ENCODE measurements at places on chromosomes 5 and 9. TPM values are rescaled to one million over a fixed set of nuclear protein-coding genes. Genes with fewer than 3 reads are reported as not detected.

DNA sequence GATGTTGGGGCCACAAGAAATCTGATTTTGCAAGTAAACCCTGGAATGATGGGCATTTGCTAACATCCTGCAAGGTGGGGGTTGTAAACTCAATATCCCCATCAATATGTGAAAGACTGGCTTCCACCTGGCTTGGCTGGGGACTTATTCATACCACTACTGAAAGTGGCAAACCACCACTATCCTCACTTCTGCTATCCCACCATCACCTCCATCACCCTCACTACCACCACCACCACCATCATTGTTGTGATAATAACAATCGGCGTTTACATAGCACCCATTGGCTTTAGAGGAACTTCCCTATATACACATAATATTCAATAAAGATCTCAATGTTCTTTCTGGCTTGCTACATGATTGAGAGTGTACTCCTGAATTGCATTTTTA lies 224.7 kb upstream of the DAP start:
- DNase-seq, result no peak

GRCh38 chr9:31071606-31072286 lies 1312.7 kb upstream of the ACO1 start:
- no peak for DNase-seq

- DNase-seq, result peak; percentile 53
These were observed 47.7 kb upstream of the BOD1 start for GRCh38 chr5:173664154-173664526.

DNA sequence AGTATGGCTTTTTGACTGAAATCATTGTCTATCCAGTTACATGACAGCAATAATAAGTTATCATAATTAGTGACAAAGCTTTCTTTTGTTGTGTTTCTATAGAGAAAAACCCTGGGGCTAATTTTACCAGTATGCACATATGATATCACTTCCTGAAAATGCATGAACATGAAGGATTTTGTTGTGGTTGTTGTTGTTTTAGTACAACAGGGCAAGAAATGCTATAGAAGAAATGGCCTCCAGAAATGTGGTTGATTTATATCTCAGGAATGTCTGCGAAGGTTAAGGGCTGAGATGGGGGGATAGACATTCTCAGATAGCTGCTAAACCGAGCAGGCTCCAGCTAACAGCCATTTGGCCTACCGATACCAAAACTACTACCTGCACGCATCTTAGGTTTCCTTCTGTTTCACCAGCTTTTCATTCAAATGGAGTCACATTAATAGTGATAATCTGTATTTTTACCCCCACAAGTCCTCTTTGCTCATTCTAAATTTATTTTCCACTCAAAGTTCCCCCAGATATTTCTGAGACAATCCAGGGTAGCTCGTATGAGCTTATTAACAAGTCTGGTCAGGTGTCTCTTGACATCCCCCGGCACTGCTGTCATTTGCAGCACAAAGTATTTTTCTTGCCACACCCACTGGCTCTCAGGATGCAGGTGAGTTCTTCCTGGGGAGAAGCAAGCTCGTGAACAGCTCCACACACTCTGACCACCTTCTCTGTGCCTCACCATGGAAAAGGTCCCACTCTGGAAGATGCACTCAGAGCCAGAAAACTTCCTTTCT lies 232.4 kb upstream of the GAS1 start:
- DNase-seq, result no peak

DNA sequence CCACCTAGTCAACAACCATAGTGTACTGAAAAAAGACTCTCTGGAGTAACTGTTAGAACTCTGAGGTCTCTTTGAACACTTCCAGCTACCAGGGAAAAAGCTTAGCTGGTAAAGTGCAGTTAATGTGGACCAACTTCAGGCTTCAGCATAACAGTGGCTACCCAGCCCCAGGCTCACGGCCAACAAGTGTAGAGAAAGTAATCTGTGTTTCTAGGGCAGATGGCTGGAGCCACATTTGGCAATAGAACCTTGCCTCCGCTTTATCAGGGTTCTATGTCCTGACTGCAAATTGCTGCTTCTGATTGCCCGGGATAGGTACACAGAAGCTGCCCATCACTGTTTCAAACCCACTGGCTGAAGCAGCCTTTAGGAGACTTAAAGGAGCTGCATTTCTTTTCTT lies 76.0 kb upstream of the SIMC1 start:
- DNase-seq, result no peak

DNA sequence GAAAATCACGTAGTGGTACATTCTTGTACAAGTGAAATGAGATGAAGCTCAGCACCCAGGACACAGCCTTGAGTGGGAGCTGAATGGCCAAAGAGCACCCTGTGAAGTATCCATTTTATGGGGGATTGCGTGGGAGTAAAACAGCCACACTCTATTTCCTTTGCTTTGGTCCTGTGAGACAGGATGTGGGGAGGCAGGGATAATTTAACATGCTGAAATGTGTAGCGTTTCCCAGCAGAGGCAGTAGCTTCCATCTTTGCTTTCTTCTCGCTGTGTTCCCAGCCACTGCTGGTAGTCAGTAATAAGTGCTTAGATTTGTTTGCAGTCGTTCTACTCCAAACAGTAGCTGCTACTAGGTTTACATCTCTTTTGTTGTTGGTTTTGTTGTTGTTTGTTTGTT lies 4.4 kb downstream of the IL31RA start:
- no peak for DNase-seq

- no peak for DNase-seq
These were observed 3.7 kb downstream of the RECK start for GRCh38 chr9:36040271-36040925.

DNA sequence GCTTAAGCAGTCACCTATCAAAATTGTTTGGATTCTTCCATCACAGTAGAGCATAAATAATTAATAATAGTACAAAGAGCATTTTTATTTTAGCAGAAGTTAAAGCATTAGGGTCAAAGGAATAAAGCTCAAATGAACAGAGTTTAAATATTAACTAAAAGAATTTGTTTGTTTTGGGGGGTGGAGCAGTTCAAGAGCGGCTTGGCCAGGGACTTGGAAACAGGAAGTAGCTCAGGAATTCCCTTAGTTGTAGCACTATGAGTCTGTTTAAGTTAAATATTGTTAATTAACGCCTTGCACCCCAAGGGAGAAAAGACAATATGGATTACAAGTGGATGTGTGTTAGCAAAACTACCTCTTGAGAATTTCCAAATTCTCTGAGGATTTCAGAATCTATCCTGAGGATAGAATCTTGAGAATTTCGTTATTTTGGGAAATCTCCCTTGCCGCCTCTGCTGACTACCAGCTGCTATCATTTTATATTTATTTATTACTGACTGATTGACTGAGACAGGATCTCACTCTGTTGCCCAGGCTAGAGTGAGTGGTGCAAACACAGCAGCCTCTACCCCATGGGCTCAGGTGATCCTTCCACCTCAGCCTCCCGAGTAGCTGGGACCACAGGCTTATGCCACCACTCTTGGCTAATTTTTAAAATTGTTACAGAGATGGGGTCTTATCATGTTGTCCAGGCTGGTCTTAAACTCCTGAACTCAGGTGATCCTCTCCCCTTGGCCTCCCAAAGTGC lies 96.7 kb upstream of the CHD1 start:
- DNase-seq, result no peak

GRCh38 chr9:135468854-135469521 lies 10.6 kb upstream of the PPP1R26 start:
- DNase-seq, result no peak

- no peak for DNase-seq
These were observed 324.4 kb downstream of the BRINP1 start for GRCh38 chr9:119044806-119045205.

GRCh38 chr5:54703133-54703532 lies 185.6 kb downstream of the SNX18 start:
- DNase-seq, result no peak

DNA sequence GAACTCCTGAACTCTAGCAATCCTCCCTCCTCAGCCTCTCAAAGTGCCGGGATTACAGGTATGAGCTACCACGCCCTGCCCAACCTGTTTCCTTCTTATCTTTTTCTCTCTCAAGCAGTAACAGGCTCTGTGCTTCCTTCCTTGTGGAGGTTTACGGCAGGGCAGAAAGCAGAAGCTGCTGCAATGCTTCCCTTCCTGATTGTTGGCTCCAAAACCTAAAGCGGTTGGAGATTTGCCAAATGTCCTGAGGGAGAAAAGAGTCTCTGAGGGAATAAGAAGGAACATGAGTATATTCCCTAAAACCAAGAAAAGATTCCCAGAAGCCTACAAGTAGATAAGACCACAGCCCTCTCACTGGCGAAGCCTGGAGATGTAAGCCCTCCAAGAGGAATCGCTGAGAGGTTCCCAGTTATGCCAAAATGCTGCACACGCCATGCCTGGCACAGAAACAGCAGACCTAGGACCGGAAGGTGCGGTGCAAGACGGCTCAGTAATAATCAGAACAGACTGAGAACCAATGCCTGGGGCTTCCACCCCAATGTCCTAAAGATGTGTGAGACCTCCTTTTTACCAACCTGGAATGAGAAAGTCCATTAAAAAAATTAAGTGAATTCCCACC lies 73.2 kb downstream of the APTX start:
- no peak for DNase-seq

GRCh38 chr5:146917931-146918330 lies 39.4 kb upstream of the PPP2R2B start:
- no peak for DNase-seq

GRCh38 chr5:40486437-40487275 lies 193.1 kb upstream of the PTGER4 start:
- no peak for DNase-seq

GRCh38 chr5:142874540-142874939 lies 104.4 kb downstream of the ARHGAP26 start:
- no peak for DNase-seq

DNA sequence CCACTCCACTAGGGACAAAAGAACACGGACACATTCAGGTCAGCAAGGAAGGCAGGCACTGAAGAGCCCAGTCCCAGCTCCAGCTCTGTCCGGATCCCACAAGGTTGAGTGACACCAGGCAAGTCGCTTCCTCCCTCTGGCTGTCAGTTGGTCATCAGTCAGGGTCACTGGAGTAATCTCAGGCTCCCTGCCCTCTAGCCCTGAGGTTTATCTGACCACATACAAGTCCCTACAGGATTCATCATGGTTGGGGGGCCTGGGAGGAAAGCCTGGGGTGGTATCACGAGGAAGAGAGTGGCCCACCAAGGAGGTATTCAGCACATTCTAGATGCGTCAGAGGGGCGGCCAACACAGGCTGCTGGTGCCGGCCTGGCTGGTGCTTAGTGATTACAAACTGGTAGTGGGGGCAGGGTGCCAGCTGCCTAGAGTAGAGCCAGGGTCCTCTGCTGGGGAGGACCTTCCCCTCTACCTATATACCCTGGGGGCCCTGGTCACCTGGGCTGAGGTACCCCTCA lies 81.5 kb downstream of the SHB start:
- no peak for DNase-seq

DNA sequence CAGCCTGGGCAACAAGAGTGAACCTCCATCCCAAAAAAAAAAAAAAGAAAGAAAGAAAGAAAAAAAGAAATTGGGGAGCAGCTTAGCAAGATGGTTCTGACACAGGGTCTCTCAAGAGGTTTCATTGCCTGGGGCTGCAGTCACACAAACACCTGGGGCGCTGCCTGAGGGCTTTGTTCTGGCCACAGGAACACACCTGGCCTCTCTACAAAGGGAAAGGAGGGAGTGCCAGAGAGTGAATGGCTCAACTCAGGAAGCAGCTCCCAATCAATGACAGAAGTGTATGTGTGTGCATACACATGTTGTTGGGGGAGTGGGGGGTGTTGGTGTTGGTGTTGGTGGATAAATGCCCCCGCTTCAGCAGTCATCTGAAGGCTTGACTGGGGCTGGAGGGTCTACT lies 32.4 kb upstream of the CTNNA1 start:
- no peak for DNase-seq

- no peak for DNase-seq
These were observed 4.8 kb downstream of the CCDC69 start for GRCh38 chr5:151219138-151219537.

DNA sequence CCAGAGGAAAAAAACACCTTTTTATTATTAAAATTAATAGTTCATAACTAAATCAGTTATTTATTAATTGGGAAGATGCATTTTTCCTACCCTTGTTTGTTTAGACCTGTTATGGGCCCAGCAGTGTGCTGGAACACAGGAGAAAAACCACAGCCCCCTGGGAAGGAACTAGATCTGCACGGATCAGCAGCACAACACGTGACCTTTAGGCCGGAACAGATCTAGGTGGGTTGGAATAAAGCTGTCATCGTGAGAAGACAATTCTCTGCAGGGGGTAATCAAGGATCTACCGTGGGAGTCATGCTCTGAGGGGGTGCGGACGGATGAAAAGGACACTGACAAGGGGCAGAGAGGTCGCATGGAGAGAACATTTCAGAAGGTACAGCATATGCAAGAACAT lies 95.8 kb upstream of the SPATA31C2 start:
- DNase-seq, result no peak

DNA sequence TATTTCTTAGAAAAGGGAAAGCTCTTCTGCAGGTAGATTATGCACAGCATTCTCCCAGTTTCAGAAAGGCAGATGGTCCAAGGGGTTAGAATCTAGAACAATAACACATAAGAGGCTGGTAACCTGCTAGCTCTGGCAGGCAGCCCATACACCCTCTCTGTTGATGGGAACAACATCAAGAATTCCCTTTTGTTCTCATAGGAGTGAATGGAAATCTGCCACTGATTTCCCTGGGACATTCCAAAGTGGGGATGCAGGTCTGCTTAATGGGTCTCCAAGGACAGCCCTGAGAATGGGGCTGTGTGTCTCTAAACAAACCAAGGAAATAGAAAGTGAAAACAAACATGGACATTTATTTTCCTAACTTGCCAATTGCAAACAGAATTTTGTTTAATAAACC lies 456.8 kb downstream of the EBF1 start:
- DNase-seq, result no peak

DNA sequence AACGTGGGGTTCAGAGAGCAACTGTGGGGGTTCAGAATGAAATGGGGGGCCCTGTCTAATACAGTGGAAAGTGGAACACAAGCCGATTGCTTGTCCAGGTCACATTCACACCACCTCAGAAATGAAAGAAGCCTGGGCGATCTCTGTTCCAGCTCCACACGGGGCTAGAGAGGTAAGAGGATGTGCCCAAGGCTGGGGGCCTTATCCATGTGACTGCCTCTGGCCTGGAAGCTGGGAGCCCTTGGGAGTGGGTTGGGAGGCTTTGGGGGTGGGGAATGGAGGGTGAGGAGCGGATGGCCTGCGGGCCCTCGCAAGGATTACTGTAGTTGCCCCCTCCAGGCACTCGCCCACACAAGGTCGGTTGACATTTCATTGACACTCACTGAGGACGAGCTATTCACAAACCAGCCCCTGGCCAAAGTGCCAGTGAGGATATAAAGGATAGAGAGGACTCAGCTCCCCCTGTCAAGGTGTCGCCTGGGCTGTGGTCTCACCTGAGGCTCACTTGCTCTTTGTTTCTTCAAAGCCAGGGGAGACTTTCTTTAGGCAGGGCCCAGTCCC lies 86.7 kb downstream of the LIFR start:
- DNase-seq, result no peak

Gene CDH9
- total RNA-seq, result 0.90 TPM

Gene REEP2
- 18.3 TPM for total RNA-seq

Gene KIAA0825
- 0.63 TPM for total RNA-seq

Gene CCDC183
- 0.85 TPM for total RNA-seq

Gene GNA14
- 5.5 TPM for total RNA-seq

Gene FCN2
- total RNA-seq, result not detected

Gene CENPP
- total RNA-seq, result 10.3 TPM

Gene C9
- total RNA-seq, result not detected

Gene PCDHGA9
- total RNA-seq, result 0.04 TPM

Gene PLCXD3
- total RNA-seq, result 0.38 TPM

Gene ABLIM3
- 0.03 TPM for total RNA-seq
